IgD-negative memory B cell (primary cell): ENCODE measurements at places on chromosomes 7 and 10. TPM values are rescaled to one million over a fixed set of nuclear protein-coding genes. Genes with fewer than 3 reads are reported as not detected.

Gene NEURL1
- 0.35 TPM for polyA plus RNA-seq

Gene MEST
- polyA plus RNA-seq = 5.7 TPM

Gene MARCHF5
- polyA plus RNA-seq = 21.1 TPM

Gene ADK
- 196 TPM for polyA plus RNA-seq
